ENCODE measurements at places on chromosomes 4 and X.

DNA sequence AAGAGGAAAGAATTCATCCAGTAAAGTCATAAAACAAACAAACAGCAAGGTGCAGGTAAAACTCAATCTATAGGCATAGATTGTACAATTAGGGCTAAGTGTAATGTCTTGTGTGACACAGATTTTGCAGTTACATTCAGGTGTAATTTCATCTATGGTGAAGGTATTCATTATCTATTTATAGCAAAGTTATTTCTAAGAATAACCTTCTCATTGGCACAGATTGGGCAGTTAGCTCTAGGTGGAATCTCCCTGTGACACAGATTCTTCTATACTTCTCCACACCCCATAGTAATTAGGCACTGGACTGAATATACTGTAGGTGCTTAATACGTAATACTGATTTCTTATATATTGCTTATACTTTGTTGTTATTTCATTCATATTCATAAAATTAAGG, 66.8 kb downstream of the COL25A1 start:
- no peak for DNase-seq

DNA sequence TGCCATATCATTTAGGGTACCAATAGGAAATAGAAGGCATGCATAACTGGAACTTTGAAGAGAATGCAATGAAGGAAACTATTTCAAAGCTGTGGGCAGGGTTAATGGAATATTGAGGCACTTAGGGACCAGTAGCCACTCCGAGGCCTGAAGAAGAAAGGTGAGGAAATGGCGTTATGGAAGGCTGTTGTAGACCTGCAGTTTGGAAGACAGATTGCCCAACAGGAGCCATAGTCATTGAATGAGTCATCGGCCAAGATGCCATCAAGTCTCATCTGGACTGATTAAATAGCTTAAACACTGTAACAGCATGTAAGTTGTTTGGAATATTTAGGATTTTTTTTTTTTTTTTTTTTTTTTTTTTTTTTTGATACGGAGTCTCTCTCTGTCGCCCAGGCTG, 11.6 kb downstream of the CXCL13 start:
- DNase-seq: no peak

DNA sequence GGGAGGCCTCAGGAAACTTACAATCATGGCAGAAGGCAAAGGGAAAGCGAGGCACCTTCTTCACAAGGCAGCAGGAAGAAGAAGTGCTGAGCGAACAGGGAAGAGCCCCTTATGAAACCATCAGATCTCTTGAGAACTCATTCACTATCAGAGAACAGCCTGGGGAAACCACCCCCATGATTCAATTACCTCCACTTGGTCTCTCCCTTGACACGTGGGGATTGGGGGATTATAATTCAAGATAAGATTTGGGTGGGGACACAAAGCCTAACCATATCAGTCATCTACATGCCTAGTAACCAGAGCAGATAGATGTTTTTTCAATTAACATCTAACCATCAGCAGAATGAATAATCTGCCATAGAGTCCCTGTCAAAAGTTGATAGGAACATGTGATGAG, 30.4 kb downstream of the FAM13A start:
- no peak for DNase-seq

GRCh38 chr4:68368691-68369131, 18.8 kb upstream of the YTHDC1 start:
- DNase-seq: no peak

GRCh38 chr4:122777846-122778673, 45.6 kb downstream of the BBS12 start:
- no peak for DNase-seq

- DNase-seq: no peak
Measured at GRCh38 chr4:160136021-160136420, 1033.1 kb downstream of the RAPGEF2 start.

DNA sequence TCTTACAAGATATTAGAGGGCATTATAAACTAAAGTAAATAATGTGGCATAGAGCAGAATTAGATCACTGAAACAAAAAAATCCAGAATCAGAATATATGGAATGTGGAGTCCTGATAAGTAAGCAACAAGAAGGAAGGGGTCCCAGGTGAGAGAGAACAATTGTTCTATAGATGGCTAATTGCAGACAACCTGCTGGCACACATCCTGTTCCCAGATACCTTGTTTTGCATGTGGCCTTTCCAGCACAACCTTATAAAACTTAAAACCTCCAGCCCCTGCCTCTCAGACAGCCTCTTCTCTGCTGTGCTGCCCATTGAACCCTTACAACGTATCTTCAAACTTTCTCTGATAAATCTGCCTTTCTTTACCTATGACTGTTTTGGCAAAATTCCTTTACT, 4.7 kb upstream of the ZNF674 start:
- no peak for DNase-seq

- no peak for DNase-seq
Measured at GRCh38 chrX:69279234-69279633, 114.0 kb upstream of the PJA1 start.

DNA sequence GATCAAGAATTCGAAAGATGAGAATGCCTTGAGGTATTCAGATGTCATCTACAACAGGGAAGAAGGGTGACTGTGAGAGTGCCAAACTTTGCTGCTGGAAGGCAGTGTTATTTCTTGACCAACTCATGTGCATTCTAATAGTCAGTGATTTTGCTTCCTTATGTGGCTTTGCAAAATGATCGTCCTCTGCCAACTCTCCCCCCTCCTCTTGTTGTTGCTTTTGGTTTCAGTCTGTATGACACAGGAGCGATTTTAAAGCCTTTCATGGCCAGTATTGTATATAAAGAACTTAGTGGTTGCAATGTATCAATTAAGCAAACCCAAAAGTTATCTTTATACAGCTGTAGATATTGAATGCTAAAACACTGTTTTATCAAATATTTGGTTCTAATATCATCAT, 379.1 kb downstream of the IL1RAPL1 start:
- no peak for DNase-seq
